ENCODE measurements at places on chromosomes 3 and 15. TPM values are rescaled to one million over a fixed set of nuclear protein-coding genes. Genes with fewer than 3 reads are reported as not detected.

DNA sequence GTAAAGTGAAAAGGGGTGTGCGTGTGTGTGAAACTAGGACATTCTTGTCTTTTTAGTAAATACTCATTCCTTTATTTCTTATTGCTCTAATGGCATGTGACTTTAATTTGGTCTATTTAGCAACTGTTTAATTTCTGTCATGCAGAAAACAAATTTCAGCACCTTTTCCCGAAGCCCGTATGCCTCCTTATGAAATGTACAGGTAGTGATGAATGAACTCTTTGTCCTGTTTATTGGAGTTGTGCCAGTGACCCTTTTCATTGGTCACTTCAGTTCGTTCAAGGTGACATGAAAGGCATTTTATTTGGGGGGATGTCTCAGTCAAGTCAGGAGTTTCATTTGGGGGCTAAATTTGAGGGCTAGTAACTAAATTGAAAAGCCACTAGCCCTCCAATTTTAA, 55.2 kb downstream of the ITPR1 start:
- no peak for DNase-seq

DNA sequence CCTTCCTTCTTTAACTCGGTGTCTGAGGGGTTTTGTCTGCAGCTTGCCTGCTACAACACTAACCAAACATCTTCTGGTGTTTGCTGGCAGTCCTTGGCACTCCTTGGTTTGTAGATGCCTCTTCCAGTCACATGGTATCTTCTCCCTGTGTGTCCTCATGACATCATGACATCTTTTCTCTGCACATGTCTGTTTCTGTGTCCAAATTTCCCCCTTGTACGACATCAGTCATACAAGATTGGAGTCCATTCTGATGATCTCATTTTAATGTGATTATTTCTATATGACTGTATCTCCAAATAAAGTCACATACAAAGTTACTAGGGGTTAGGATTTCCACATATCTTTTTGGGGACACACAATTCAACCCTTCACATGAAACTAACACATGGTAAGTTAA, 152.3 kb upstream of the LRRN1 start:
- DNase-seq: no peak

DNA sequence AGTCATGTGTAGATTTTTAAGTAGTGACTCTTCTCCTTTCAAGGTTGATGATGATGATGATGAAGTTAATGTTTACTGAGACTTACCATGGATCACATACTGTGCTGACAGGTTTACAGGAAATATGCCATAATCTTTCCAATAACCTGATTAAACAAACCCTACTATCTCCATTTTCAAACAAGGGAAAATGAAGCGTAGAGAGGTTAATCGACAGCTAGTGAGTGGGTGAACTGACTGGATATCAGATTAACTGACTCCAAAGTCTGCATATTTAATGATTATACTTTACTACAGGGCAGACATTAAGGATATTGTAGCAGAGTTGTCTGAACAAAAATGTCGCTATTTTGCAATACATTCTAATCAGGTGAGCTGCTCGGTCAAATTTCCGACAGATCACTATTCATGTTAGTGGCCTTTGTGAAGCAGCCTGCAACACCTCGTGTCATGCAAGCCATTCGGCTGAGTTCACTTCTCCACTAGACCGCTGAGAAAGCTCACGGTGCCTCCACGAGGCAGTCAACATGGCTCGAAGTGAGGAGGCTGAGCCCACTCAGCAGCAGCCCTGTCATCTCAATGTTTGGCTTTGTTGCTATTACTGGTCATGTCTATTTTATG, 264.2 kb downstream of the NFKBIZ start:
- DNase-seq: no peak

DNA sequence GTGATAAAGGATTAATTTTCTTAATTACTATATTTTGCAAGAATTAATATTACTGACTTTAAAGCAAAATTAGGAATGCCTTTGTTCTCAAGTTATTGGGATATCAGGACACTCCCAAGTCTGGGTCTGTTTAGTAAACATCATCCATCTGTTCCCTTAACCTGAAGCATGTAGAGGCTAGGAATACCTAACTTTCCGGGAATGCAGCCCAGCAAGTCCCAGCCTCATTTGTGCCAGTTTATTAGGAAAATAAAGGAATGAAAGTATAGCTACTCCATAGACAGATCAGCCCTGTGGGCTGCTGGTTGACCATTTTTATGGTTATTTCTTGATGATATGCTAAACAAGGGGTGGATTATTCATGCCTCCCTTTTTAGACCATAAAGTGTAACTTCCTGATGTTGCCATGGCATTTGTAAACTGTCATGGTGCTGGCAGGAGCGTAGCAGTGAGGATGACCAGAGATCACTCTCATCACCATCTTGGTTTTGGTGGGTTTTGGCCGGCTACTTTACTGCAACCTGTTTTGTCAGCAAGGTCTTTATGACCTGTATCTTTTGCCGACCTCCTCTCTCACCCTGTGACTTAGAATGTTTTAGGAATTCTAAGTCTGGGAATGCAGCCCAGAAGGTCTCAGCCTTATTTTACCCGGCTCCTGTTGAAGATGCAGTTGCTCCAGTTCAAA, 540.2 kb downstream of the NAALADL2 start:
- no peak for DNase-seq

GRCh38 chr15:68849497-68849896, 28.8 kb upstream of the ANP32A start:
- no peak for DNase-seq

DNA sequence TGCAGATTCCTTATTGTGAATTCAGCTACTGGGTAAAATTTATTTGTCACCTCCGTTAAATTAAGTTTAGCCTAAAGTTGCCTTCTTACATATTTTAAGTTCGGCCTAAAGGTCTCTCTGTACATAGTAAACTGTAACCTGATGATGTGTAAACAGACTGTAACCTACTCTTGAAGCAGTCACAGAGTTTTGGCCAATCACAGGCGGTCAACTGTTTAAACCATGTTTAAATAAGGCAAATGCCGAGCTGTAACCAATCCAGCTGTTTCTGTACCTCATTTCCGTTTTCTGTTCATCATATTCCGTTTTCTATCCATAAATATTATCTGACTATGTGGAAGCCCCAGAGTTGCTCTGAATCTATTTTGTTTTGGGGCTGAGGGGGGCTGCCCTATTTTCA, 2.4 kb upstream of the ADAMTSL3 start:
- DNase-seq: no peak

- no peak for DNase-seq
Observed at GRCh38 chr3:6747017-6747416, 113.9 kb upstream of the GRM7 start.

- DNase-seq: no peak
Observed at GRCh38 chr3:138046955-138047354, 37.0 kb downstream of the CLDN18 start.

- DNase-seq: no peak
Observed at GRCh38 chr15:60838206-60838605, 359.3 kb upstream of the ICE2 start.

CD86 gene
- 1.7 TPM for total RNA-seq

SLC7A14 gene
- 7.0 TPM for total RNA-seq

WNT7A gene
- total RNA-seq: 9.0 TPM

INSYN1 gene
- total RNA-seq: 30.1 TPM

CATSPER2 gene
- total RNA-seq: 4.2 TPM

WNT5A gene
- total RNA-seq: 6.6 TPM

IGF2BP2 gene
- 27.0 TPM for total RNA-seq
